ENCODE measurements at places on chromosomes 13 and 19.

- no peak for DNase-seq
These were observed 66.9 kb downstream of the MICU2 start for GRCh38 chr13:21537105-21537504.

- no peak for DNase-seq
These were observed 10.5 kb downstream of the COMP start for GRCh38 chr19:18780631-18781030.

DNA sequence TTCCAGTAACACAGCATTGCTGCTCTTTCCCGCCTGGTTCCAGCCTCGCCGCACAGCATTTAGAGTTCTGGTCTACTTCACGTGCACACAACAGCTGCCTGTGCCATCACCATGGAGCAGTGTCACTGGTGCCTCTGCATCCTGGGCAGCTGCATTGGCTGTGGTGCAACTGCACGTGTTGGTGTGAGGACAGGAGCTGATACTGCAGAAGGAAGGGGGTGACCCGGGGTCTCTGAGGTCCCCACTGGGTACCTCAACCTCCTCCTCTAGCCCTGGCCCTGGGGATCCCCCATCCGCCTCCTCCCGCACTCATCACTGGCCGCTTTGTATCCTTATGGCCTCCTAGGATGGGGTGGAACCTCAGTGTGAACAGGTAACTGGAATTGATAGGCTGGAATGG lies 112.5 kb downstream of the SOX1 start:
- no peak for DNase-seq

DNA sequence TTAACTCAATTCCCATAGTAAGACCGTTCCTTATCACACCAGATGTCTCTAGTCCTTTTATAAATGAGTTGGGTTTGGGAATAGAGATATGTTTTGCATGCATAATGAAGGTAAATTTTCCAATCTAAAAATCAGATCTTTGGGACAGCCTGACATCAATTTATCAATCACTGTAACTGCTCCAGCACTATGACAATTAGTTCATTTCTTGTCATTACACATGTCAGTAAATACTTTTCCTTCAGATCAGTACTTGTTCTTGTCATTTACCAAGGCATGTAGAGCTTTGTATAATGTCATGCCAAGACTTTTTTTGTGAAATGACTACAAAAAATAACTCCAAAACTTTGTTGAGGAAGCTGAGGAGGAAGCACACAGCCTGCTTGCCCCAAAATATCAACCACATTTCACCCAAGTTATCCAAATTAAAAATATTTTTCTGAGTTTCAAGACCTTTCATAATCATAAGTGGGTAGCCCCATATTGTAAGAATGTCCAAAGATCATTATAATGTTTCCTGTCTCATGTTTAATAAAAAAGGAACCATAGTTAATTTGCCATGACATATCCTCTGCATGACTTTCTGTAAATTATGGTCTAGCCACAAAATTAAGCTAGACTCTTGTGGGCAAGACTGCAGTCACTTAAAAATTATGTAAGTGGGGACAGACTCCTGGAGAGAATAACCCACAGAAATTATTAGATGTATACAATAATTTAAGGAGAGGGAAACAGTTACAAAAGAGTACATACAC lies 586.8 kb downstream of the TBC1D4 start:
- DNase-seq: no peak

DNA sequence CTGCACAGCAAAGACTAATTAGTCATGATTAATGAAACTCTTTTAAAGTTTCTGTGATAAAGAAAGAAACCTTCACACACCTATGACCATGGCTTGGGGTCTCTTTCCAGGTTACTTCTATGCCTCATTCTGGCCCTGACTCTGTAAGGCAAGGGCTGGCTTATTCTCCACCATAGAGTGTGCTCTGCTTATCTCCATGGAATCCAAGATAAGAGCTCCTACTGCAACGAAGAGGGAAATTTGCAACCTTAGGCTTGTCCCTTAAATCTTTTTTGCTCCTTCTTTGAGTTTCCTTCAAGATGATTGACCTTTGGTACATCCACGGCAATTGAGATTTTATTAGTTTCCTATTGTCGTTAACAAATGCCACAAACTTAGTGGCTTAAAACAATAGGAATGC lies 239.9 kb downstream of the SPRY2 start:
- no peak for DNase-seq

DNA sequence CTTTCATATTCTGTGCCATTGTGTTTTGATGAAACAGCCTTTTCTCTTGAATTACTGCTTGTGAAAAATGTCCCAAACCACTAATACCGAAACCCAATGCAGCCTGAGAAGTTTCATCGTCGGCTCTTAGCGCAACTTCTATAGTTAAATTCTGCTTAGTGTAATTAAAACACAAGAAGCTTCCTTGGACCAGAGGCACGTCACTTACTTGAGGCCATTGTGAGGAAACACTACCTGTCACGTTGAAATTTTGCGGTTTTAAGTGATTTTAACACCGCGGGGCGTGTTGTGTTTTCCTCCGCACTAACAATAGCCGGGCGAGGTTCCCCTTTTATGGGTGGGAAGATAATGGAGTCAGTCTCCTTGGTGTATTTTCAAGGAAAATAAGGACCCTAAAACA lies 70.9 kb downstream of the GGACT start:
- DNase-seq: no peak

- no peak for DNase-seq
These were observed 7.2 kb downstream of the ACTN4 start for GRCh38 chr19:38654628-38655055.

DNA sequence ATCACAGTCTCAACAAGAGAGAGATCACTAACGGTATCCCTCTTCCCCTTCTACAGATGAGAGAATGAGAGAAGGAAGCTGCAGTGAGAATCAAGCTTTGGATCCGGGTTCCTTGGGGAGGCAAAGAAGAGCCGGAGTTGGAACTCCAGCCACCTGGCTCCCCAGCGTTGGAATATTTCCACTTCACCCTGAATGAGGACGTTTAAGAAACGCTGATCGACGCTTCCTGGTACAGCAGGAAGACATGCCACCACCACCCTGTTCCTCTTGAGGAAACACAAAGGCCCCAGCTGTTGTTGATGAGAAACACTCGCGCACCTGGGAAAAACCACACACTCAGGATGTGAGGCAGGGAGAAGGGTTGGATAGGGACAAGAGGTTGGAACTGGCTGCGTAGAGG lies 11.3 kb upstream of the CACNG8 start:
- DNase-seq: no peak

GRCh38 chr13:20703780-20704458 lies 420 bp downstream of the IL17D start:
- peak; percentile 44 for DNase-seq

GRCh38 chr19:44207126-44207803 lies 5.1 kb upstream of the ZNF227 start:
- DNase-seq: peak; percentile 61

GRCh38 chr13:114151031-114151430 lies 18.6 kb upstream of the RASA3 start:
- no peak for DNase-seq

DNA sequence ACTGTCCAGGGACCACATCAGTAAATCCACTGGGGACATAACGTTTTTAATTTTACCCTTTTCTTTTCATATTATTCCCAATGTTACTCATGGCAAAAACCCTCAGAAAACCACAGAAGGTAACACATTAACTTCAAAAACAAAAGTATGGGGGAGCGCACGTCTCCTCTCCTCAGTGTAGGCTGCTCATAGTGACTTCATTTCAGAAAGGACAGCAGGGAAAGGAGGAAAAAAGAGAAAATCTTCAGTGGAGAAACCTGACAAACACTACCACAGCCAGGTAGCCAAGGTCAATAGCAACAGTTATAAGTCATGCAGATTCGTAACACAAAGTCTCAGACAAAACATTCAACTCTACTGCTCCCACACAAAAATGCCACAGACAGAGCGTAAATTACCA lies 21.4 kb downstream of the DZIP1 start:
- DNase-seq: no peak

DNA sequence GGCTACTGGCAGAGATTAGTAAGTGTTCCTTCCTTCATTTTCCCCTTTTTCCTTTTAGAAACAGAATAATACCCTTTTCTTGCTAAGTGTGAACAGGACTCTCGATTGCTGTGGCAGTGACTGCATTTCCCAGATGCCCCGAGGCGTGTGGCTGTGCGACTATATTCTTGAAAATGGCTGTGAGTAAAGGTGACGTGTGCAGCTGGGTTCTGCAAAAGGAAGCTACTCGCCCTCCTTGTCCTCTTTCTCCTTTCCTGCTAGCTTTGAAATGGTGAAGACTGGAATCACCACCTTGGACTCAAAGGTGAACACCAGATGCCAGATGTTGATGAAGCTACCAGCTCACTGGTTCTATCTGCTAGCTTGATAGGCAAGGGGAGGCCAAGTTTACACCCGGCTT lies 121.4 kb downstream of the MIPEP start:
- DNase-seq: no peak
